Occipital lobe (tissue), 3 donors: ENCODE measurements at places on chromosomes 11 and 22.

GRCh38 chr22:50017701-50018224 lies 5.2 kb upstream of the IL17REL start:
- DNase-seq: no peak

DNA sequence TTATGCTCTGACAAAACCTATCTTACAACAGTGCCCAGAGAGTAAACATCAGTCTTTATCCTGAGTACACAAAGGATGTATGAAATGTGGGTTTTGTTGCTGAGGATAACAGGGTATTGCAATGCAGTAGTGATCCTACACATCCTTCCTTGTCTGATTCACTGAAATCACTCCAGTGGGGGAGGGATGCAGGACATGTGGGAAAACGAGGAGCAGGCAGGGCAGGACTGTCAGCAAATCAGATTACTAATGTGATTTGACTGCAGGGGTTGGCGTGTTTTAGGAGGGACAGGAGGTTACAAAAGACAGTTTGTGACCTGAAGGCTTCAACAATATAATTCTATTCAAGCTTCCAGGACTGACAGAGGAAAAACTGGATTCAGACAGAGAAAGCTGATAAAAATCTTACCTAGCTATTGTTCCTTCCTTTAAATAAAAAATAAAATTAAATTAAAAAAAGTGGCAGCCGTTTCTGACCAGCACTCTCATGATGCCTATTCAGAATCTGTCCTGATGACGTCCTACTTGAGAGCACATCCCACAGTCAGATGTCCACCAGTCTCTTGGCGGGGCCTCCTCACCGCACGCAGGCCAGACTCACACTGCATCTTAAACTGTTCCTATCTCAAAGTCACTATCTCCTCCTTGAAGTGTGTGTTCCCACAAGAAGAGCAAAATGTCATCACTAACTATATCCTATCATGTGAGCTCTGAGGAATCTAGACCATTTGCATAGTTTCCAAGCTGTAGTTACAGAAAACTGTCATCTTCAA lies 50.6 kb upstream of the MN1 start:
- no peak for DNase-seq

- DNase-seq: no peak
These were observed 25.0 kb upstream of the FZD4 start for GRCh38 chr11:86980086-86980796.

DNA sequence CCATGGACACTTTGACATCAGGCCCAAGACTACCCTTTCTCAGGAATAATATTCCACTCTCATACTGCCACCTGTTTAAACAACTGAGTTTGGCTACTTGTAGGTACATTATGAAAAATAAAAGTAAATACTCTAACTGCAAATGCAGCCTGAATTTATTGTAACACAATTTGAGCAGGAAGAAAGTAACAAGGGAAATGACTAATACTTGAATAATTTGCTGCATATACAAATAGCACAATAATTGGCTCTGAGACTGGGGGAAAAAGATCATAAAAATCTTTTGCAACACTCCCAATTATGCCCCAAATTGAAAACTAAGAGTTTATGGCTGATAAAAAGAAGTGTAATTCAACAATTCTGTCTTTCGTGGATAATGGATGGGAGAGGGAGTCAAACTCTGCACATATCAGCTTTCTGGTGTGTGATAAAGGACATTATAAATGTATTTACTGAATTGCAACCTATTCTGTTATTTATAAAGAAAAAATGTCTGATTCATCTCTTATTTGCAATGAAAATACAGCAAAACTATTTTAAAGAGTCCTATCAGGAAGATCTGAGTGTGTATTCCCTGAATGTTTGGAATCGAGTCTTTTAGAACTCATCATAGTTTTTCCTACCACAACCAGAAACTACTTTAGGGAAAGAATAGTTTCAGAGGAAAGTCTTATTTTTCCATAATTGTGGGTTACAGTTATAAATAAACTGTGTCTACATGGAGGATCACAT lies 359.0 kb downstream of the JRKL start:
- no peak for DNase-seq

DNA sequence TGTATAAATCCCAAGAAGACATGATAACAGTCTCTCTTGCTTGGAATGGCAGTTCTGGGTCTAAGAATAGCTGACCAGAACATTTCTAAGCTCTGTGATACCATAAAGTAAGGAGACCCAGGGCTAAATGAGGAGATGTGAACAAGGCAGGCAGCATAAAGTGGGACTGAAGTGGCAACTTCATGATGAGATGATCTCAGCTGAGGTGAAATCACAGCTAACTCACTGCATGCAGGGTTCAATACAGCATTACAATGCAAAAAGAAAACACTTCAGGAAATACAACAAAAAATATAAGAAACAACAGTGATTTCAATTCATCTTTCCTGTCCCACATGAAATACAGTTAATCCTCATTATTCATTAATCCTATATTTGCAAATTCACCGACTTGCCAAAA lies 44.6 kb downstream of the MRE11 start:
- no peak for DNase-seq

GRCh38 chr22:28907311-28908008 lies 24.1 kb downstream of the ZNRF3 start:
- no peak for DNase-seq

GRCh38 chr11:14341968-14342367 lies 17.0 kb downstream of the RRAS2 start:
- DNase-seq: no peak
